ENCODE measurements at places on chromosomes 12 and 14.

DNA sequence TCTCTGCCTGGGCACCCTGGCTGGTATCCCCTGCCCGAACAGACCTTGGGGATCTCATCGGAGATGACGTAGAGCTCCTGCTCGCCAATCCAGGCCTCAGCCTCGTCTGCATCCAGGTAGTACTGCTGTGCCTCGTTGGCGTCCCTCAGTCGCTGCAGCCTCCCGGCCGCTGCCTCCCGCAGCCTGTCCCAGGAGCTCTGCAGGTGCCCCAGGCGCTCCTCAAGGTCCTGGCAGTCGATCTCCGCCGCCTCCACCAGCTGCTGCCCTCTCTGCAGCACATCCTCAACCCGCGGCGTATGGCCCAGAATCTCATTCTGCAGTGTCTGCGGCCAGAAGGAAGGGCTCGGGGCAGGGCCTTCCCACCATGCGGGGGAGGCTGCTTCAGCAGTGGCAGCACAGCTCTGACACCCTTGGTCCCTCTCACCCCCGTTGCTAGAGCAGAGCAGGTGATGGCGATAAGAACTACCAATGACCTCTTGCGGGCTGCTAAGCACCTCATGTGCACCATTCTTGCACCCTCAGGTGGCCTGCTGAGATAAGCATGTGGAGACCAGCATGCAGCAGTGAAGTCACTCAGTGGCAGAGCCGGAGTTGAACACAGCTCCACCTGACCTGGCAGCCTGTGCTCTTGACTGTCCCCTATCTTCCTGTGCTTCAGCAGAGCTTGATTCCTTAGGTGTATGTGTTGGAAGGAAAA lies 71.0 kb downstream of the PLEKHG3 start:
- DNase-seq: no peak

DNA sequence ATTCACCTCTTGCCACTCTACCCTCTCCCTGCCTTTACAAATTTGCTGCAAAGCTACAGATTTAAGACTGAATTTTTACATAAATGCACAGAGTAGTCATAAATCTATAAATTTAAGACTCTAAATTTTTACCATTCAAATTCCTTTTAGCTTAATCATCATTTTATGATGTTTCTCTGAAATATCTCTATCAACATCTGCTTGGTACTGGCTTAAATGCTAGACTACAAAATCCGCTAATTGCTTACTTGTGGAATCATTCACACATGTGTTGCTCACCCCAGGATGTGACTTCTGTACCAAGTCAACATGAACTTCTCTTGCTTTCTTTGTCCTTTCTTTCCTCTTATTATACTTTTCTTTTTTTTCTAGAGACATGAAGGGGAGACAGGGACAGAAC lies 109.2 kb downstream of the GALC start:
- no peak for DNase-seq

DNA sequence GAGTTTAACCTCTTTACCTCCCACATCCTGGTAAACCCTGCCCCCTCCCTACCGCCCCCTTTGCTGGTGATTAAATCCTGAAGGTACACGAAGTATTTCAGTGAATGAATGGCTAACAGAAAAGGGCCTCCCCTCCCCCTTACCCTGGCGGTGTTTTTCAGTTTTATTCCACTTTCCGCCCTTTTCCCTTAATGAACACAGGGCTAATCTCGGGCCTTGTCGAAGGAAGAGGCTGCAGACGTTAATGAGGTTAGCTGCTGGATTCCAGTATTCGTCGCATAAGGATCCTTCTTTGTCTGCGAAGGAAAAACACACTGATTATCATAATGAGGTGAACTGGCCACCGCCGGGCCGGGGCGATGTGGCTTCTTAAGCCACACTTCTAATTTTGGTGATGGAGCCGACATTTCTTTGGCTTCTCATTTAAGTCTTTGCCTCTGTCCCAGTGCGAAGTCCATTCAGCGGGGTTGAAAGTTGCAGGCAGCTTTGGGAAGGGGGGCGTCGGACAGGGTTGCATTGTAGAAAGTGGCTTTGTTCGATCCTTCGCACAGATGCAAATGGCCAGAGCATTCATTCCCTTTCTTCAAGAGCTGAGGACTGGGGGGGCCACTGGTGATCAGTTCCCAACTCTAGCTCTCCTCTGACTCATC lies 6.5 kb downstream of the MEG3 start:
- DNase-seq: no peak

DNA sequence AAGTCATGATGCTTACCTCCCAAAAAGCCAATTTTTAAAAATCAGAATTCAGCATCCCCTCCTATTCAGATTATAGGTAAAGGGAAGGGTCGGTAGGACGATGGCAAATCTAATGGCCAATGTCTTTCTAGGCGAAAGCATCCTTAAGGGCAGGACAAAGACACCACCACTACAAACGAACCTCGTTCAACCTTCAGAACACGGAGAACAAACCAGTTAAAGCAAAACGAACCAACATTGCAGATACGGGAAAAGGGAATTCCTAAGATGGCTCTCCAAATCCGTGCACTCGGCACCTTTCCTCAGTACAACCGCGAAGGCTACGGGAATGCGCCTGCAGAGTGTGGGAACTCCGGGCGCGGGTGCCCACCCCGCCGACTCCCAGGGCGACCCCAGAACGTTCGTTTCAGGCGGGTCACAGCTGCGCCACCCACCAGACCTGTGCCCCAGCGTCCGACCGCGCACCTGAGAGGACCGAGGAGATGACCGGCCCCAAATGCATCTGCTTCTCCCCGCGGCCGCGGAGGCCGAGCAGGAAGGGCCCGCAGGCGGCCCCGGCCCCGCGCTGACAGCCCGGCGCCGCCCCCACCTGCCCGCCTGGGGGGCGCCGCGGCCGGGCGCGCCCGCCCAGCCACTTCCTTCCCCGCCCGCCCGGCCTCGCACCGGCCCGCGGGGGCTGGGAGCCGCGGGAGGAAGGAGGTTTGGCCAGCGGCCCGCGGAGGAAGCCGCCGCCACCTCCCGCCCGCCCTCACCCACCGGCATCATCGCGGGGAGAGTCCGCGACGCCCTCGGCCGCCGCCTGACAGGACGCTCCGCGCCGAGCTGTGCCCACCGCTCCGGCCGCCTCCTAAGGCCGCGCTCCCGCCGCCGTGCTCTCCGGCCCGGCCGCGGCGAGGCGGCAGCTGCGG lies 578 bp downstream of the PPP1R13B start:
- no peak for DNase-seq

- DNase-seq: no peak
Measured at GRCh38 chr12:86145156-86145555, 111.0 kb downstream of the MGAT4C start.

DNA sequence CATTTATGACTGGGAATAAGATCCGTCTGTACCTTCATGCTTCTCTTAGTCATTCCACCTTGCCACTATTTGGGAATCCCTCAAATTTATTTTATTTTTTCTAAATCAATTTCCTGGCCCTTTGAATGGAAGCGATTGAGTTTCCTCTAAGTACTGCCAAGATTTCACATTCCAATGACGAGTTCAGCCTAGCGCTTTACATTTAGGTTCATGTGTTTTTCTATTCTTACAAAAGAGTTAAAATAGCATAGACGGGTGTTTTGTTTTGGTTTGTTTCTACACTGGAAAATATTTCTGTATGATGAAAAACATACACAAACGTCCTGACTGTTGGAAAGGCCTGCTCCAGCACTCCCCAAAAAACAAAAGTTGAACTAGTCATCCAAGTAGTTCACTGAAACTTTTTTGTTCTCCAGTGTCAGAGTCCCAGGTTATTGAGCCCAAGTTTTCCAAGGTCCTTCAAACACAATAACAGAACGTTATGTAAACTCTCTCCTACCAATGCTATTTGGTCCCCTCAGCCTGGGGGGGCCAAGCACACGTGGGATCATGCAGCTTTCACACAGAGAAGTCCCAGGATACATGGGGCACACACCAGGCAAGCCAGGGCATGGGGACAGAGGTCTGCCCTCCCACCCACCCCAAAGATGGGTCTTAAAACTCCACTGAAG lies 74.8 kb upstream of the FOXN3 start:
- no peak for DNase-seq

GRCh38 chr12:106030210-106031071 lies 108.3 kb downstream of the NUAK1 start:
- DNase-seq: no peak

DNA sequence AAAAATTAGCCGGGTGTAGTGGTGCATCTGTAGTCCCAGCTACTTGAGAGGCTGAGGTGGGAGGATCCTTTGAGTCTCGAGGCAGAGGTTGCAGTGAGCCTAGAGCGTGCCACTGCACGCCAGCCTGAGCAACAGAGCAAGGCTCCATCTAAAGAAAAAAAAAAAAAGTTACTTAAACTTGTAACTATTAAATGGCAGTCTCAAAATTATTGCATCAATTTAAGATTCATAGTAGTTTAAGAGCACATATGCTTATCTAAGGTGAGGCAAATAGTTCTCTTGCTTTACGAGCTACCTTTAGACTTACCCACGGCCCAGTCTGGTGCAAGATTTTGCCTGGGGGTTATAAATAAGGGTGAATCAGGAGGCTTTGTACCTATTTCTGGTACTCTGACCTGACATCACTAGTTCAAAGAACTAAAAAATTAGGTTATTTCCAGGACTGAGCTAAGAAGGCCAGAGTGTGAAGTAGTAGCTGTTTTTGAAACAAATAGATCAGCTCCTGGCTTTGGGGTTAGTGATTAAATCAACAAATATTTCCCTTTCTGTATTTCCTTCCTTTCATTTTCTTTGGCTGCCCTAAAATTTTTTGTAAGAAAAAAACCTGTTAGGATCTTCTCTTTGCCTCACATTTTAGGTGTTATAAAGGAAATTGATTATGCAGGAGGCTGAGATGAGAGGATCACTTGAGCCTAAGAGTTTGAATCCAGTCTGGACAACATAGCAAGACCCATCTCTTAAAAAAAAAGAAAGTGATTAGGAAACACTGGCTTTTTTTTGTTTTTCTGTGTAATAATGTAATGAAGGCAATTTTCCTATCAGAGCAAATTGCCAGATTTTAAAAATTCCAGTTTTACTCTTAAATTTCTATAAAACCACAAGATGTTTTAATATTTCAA lies 3.6 kb downstream of the MGAT2 start:
- DNase-seq: no peak

GRCh38 chr12:10339053-10339840 lies 31.6 kb downstream of the KLRD1 start:
- no peak for DNase-seq

GRCh38 chr12:112756918-112757317 lies 34.6 kb upstream of the RPH3A start:
- no peak for DNase-seq

GRCh38 chr14:91983588-91983987 lies 36.1 kb upstream of the FBLN5 start:
- no peak for DNase-seq

DNA sequence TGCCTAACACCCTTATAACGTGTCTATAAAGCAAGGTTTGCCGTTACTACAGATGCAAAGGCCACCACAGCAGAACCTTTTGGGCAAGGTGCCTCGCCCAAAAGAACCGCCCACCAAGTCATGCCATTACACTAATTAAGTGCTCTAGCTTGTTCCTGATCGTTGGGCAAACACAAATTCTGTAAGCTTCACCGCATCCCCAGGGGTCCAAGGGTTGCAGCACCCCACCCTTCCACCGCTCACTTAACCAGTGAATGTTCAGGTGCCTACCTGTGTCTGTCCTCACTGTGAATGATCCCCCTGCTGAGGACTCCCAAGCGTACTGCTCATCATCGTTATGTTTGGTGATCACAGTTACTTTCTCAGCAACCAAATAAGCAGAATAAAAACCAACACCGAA lies 1.4 kb downstream of the HSP90AA1 start:
- no peak for DNase-seq

DNA sequence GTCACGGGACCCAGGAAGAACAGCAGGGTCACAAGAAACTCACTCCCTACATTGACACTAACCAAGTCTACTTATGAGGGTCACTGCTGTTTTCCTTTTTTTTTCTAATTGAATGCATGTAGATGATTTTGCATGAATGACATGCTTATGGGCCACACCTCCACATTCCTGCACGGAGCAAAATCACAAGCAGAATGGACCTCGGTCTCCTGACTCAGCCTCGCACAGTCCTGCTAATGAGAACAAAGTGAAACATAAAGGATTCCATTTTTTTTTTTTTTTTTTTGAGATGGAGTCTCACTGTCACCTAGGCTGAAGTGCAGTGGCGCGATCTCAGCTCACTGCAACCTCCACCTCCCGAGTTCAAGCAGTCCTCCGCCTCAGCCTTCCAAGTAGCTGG lies 12.3 kb downstream of the SCARB1 start:
- DNase-seq: no peak

DNA sequence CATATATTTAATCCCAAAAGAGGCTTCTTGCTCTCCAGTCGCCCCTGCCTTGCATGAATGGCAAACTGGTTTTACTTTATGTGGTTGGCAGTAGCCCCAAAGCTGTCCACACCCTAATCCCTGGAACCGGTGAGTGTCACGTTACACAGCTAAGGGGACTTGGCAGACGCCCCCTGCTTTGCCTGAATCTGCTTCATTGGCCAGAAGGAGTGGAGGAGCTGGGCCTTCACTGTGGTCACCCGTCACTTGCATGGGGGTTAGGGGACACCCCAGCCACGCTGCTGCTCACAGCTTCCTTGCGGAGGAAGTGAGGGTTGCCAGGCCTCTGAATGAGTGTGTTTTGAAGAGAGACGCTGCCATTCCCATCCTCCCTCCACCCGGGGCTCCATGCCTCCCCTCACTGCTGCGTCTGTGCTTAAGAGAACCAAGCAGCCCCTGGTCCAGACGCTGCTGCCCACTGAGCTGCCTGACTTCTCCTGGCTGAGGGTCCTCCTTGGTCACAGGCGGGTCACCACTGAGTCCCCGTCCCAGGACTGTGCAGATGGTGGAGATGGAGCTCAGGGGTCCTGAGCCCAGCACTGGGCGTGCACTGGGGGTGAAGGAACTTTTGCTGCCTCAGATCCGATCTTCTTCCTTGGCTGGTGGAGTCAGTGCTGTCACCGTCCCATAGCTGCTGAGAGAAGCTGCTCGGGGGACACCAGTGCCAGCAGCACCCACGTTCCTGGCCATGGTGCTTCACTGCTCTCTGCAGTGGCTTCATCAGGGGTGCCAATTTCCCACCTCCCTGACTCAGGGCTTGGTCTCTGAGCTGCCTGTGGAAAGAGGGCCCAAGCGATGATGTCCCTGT lies 39.8 kb downstream of the GALNT9 start:
- no peak for DNase-seq

GRCh38 chr12:17017402-17017801 lies 411.4 kb upstream of the LMO3 start:
- no peak for DNase-seq

- DNase-seq: no peak
Measured at GRCh38 chr14:31159682-31160296, 47.8 kb downstream of the HECTD1 start.

GRCh38 chr14:100896369-100897060 lies 7.0 kb downstream of the RTL1 start:
- DNase-seq: no peak

DNA sequence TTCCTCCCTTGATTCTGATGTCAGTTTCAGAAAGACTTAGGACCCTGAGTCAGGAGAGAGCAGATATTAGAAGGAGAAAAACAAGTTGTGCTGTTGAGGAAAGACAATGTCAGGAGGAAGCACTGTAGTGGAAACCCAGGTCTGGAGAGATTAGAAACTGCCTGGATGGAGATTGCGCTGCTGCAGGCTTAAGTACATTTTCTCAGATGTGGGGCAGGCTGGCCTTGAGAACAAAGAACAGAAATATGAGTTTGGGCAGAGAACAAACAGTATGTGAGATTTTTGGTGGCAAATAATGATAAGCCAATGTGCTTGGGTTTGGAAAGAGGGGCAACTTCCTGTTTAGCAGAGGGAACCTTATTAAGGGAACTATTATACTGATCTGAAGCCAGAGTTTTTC lies 74.3 kb upstream of the PRMT8 start:
- DNase-seq: no peak

- DNase-seq: peak; percentile 59
Measured at GRCh38 chr12:51814311-51815088, 34.0 kb downstream of the FIGNL2 start.

Data from stimulated activated CD4-positive, alpha-beta T cell treated with anti-CD3 and anti-CD28 coated beads, Interleukin-15, amount 100 ng/mL, for 1 hour (primary cell).